ENCODE measurements at places on chromosomes 3 and 15.

DNA sequence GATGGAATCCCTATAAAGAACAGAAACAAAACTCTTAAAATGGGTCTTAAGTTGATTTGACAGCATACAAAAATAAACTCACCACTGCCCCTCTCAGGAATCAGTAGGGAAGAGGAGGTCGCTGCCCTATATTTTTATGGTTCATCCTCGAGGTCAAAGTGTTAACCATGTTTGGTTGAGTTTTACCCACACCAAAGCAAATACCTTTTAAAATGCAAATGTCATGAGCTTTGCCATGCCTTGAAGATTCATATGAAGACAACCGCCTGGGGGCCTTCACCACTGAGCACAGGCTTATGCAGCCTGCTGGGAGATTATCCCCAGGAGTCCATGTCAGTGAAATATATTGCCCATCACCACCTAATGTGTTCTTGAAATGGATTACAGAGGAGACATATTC is 66.1 kb downstream of the GLB1 start:
- DNase-seq: no peak

- DNase-seq: no peak
These were observed 30.6 kb upstream of the FAM107A start for GRCh38 chr3:58607816-58608215.

DNA sequence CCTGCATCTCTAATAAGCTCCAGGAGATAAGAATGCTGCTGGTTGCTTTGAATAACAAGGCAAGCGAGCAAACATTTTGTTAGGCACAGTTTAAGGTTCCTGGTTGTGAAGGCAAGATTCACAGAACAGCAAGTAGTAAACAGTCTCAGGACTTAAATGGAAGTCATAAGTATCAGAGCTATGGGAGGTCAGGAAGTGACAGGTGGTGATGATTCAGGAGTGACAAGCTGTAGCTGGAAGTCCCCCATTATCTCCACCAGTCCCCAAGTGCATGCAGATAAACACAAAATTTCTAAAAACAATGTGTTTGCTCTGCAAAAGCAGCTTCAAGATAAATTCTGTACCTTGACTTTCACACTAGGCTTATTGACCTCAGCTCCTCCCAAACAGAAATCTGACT is 3.3 kb downstream of the FETUB start:
- DNase-seq: no peak

DNA sequence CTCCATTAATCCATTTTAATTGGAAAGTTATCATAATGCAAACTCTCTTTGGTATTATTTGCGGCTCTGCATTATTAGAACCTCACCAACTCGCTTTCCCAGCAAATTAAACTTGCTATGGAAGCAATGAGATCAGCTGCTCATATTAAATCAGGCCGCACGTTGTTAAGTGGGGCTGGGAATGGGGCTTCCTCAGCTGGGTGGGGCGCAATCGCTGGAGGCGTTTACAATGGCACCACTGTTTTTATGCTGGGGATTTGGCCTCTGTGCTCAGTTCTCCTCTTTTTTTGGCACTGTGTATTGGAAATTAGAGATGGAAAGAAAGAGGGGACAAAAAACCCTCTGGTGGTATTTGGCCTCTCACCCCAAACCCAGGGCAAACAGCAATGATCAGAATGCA is 72.2 kb downstream of the RPLP1 start:
- no peak for DNase-seq

Measured in forelimb muscle (tissue), 1 donor.